Esophagus muscularis mucosa (tissue), 4 donors: ENCODE measurements at places on chromosomes 2 and 18. TPM values are rescaled to one million over a fixed set of nuclear protein-coding genes. Genes with fewer than 3 reads are reported as not detected.

PFN4 gene
- not detected for total RNA-seq

ST3GAL5 gene
- 20.7 TPM for total RNA-seq

ABCG5 gene
- total RNA-seq, result not detected

CD28 gene
- total RNA-seq, result under 0.01 TPM

FSHR gene
- total RNA-seq, result not detected

PSMA8 gene
- total RNA-seq, result not detected

MYO3B gene
- not detected for total RNA-seq

CIB4 gene
- not detected for total RNA-seq

ITGA4 gene
- total RNA-seq, result 2.5 TPM

MBD2 gene
- total RNA-seq, result 43.9 TPM

TSPYL6 gene
- not detected for total RNA-seq

RNF144A gene
- total RNA-seq, result 10.8 TPM

IRS1 gene
- total RNA-seq, result 27.8 TPM

TANC1 gene
- 53.0 TPM for total RNA-seq

NPAS2 gene
- total RNA-seq, result 45.8 TPM

ADCYAP1 gene
- total RNA-seq, result 2.2 TPM

DSC1 gene
- not detected for total RNA-seq

SERPINB4 gene
- not detected for total RNA-seq

RAB3GAP1 gene
- 66.9 TPM for total RNA-seq

LRPPRC gene
- 44.6 TPM for total RNA-seq

RHOB gene
- 809 TPM for total RNA-seq

UGT1A3 gene
- not detected for total RNA-seq

DOK6 gene
- 0.83 TPM for total RNA-seq

FAM237A gene
- not detected for total RNA-seq

LMAN2L gene
- total RNA-seq, result 21.5 TPM

CD207 gene
- 1.7 TPM for total RNA-seq

LIMS3 gene
- total RNA-seq, result 1.9 TPM

CYP27C1 gene
- not detected for total RNA-seq

REG3G gene
- total RNA-seq, result not detected

C2orf78 gene
- not detected for total RNA-seq

CDH7 gene
- total RNA-seq, result 0.06 TPM

CCDC102B gene
- 3.0 TPM for total RNA-seq

SATB2 gene
- 3.8 TPM for total RNA-seq

GNLY gene
- total RNA-seq, result 3.5 TPM

DYNAP gene
- not detected for total RNA-seq

CCDC150 gene
- 1.7 TPM for total RNA-seq

RAX gene
- total RNA-seq, result not detected

DPP10 gene
- 6.6 TPM for total RNA-seq

RAPGEF4 gene
- total RNA-seq, result 8.9 TPM
